ENCODE measurements at places on chromosomes 11 and 22. TPM values are rescaled to one million over a fixed set of nuclear protein-coding genes. Genes with fewer than 3 reads are reported as not detected.
A peak's percentile ranks its signal among the peaks of the same experiment; 100 is the strongest.

Gene PTPRCAP
- total RNA-seq: 18.2 TPM

Gene CHCHD10
- 12.0 TPM for total RNA-seq

Gene DEUP1
- not detected for total RNA-seq

Gene MPZL2
- total RNA-seq: 165 TPM

Gene HTR3B
- not detected for total RNA-seq

Gene GLYAT
- total RNA-seq: not detected

Gene MYBPC3
- not detected for total RNA-seq

Gene CATSPERZ
- not detected for total RNA-seq

Gene C22orf42
- total RNA-seq: not detected

DNA sequence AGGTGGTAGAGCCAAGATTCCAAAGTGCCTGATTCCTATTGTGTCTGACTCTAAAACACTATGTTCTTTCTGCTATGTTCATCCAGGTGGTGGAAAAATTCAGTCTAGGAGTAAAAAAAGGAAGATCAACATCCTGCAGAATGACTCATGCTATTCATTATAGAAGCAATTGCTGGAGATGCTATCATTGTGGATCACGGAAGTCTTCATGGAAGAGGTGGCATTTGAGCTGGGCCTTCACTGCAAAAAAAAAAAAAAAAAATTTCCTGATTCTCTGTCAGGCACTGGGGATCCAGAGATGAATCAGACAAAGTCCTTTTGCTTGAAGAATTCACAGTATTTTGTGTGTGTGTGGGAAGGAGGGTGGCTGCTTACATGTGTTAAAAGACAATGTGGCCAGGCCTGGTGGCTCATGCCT is 1.4 kb upstream of the UVRAG start:
- H3K4me1 ChIP-seq: peaks cover 34% of the 10 kb centered on the region
- no peaks in the 10 kb centered on the region for H3K36me3 ChIP-seq
- peak overlapping the region; percentile 90 for H3K27ac ChIP-seq
- no peaks in the 10 kb centered on the region for H3K27me3 ChIP-seq
- no peak for DNase-seq

- H3K27ac ChIP-seq: peak overlapping the region; percentile 53
- H3K4me1 ChIP-seq: peaks cover 18% of the 10 kb centered on the region
- H3K4me3 ChIP-seq: peak overlapping the region; percentile 76
- DNase-seq: no peak
- no peaks in the 10 kb centered on the region for H3K36me3 ChIP-seq
Observed at GRCh38 chr22:39457556-39458443, 988 bp downstream of the MGAT3 start.

GRCh38 chr11:7251836-7252682 is at the start of gene SYT9:
Gene SYT9, plus strand, starts transcription at chr11:7251904. Its CDS starts 283 bp downstream, at chr11:7252187.
- H3K4me3 ChIP-seq: peak within 1 kb of the TSS; percentile 42
- H3K36me3 ChIP-seq: no peaks in the 10 kb centered on the region
- peaks cover 13% of the 10 kb centered on the region for H3K4me1 ChIP-seq
- no peak within 1 kb of the TSS for H3K27ac ChIP-seq
- H3K27me3 ChIP-seq: no peaks in the 10 kb centered on the region
- DNase-seq: no peak

DNA sequence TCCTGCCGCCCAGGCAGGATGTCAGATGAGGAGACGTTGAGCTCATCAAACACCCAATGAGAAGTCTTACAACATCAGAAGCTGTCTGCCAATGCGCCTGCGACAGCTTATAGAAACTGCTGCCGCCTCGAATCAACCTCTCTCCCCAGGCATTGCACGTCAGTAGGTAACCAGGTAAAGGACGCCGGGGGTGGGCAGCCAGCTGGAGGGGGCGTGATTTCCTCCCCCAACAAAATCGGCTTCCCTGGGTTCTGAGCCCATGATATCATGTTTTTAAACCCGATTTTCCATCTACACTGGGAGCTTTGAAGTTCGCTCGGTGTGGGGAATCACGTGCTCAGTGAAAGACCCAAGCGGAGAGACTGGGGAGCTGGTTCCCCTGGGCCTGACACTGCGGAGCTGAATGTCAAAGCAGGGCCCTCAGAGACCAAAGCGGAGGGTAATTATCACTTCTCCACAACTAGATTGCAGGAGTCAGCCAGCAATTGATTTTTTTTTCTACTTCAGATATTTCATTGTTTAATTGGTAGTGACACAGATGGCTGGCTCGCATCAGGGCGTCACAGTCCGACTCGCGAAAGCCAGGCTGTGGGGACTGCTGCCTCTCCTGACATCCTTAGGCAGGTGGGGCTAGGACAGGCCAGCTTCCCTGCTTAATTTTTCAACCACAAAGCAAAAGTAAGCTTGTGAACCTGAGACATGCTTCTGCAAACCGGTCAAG is 15.4 kb downstream of the FAM83F start:
- H3K27me3 ChIP-seq: no peaks in the 10 kb centered on the region
- H3K4me3 ChIP-seq: no peak overlapping the region
- no peaks in the 10 kb centered on the region for H3K36me3 ChIP-seq
- H3K27ac ChIP-seq: no peak overlapping the region

GRCh38 chr11:17630936-17631335 is 83.9 kb downstream of the OTOG start:
- H3K27me3 ChIP-seq: no peaks in the 10 kb centered on the region
- H3K36me3 ChIP-seq: no peaks in the 10 kb centered on the region
- no peak for DNase-seq
- H3K27ac ChIP-seq: no peak overlapping the region
- H3K4me1 ChIP-seq: no peaks in the 10 kb centered on the region

DNA sequence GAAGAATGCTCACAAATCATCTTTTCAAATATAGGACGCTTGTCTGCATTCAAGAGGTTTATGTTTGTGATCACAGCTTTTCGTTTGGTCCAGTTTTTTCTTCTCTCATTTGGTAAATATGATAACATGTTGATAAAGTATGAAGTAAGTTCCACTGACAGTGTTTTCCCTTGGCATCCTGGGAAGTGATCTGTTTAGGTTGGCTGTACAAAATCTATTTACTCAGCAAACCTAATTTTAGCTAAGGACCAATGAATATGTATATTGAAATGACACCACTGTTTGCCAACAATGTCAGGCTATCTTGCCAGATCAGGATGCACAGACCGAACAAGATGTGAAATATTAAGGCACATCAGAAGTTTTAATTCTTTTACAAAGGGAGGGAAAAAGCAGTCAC is 1230.8 kb downstream of the LRRC4C start:
- no peak overlapping the region for H3K27ac ChIP-seq
- no peaks in the 10 kb centered on the region for H3K27me3 ChIP-seq
- no peak overlapping the region for H3K4me3 ChIP-seq
- no peaks in the 10 kb centered on the region for H3K4me1 ChIP-seq

DNA sequence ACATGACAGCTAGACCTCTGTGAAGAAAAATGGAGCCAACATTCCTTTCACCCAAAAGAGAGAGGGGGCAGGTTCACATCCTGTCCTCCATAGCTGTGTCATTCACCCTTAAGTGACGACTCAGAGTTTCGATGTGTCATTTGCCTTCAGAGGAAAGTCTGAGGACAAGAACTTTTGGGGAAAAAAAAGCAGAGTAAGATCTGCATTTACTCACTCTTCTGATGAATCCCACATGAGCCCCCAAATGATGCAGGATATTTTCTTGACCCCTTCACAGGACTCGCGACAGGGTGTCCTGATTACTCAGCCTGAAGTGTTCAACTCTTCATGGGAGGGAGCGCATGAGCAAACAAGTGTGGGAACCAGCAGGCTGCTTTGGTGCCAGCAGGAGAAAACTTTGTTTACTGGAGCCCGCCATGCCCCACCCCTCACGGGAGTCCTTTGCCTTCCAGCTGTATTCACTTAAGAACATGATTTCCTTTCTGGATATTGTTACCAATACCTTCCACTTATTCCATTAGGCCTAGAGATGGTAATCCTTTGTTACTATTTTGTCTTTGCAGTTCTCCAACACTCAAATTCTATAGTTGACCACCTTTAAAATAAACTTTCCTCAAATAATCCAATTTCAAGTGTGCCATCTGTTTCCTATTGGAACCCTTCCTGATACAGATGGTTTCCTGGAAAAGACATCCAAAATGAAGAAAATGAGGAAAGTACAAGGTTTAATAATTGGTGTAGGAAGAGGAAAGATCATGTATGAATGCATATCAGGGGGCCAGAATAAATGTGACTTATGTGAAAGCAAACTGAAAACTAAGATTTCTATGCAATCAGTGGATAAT is 729.8 kb downstream of the FAM181B start:
- H3K4me3 ChIP-seq: no peak overlapping the region
- H3K27ac ChIP-seq: no peak overlapping the region
- no peaks in the 10 kb centered on the region for H3K36me3 ChIP-seq

- no peak overlapping the region for H3K27ac ChIP-seq
- H3K4me3 ChIP-seq: no peak overlapping the region
- no peak for DNase-seq
- peaks cover 22% of the 10 kb centered on the region for H3K36me3 ChIP-seq
- no peaks in the 10 kb centered on the region for H3K27me3 ChIP-seq
Observed at GRCh38 chr22:38716271-38716670, 10.5 kb downstream of the GTPBP1 start.

DNA sequence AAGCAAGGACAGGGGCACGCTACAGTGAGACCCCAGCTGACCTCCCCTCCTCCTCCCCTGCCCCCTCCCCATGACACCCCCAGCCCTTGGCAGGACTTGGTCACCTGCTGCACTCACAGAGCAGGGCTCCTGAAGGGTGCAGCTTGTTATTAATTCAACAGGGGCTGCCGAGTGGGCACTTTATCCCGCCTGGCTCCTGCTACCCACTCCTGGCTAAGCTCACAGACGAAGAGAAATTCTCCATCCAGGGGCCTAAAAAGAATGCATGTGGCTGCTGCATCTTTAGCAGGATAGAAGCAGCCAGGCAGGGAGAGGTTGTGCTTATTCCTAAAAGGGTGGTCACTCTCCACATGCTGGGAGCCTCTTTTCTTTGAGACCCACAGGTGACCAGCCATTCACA is 40.3 kb downstream of the GALNT18 start:
- peaks cover 25% of the 10 kb centered on the region for H3K4me1 ChIP-seq
- no peaks in the 10 kb centered on the region for H3K27me3 ChIP-seq
- H3K4me3 ChIP-seq: no peak overlapping the region
- no peak overlapping the region for H3K27ac ChIP-seq
- peak; percentile 91 for DNase-seq

GRCh38 chr11:75386942-75387630 is 12.2 kb upstream of the RPS3 start:
- no peaks in the 10 kb centered on the region for H3K27me3 ChIP-seq
- no peak for DNase-seq
- H3K4me1 ChIP-seq: peaks cover 6% of the 10 kb centered on the region
- H3K4me3 ChIP-seq: no peak overlapping the region

Measured in vagina (tissue), 2 donors.